Pons (tissue), 1 donor: ENCODE measurements at places on chromosomes 6 and 20.

GRCh38 chr6:170279977-170280688 is 10.7 kb downstream of the DLL1 start:
- no peak for DNase-seq

DNA sequence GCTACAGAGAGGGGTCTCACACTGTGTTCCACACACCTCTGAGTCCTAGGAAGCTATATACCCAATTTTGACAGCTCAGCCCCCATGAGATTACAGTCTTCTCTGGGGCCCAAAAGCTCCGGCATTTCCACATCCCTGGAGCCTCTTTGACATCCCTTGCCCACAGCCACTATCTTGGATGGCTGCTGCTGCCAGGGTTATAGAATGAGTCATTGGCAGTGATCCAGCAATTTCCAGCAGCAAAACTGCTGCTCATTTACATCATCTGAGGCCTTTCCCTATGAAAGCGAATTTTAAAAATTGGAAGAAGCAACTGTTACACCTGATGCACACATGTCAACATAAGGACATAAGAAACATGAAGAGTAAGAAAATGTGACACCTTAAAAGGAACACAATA is 590.7 kb downstream of the MEI4 start:
- DNase-seq = no peak

GRCh38 chr6:2196079-2196679 is 49.2 kb downstream of the GMDS start:
- DNase-seq = peak; percentile 55

- no peak for DNase-seq
Observed at GRCh38 chr20:3193806-3194616, 10.5 kb downstream of the DDRGK1 start.

DNA sequence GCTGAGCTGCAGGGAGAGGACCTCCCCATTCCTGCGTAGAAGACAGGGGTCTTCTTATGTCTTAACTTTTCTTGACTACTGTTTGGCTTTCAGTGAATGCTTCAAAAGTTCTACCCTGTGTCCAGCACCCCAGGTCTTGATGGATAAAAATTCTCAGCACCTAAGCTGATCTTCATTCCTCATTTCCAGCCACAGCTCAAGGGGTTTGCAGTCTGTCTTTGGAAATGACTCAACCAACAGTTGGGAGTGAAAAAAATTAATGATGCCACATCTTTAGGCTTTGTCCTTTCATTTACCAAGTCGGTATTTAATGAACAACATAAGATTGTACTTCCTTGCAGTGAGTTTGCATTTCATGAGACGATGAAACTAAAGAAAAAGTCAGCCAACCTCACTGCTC is 40.3 kb downstream of the PRDM1 start:
- no peak for DNase-seq

GRCh38 chr6:95777338-95777737 is 200.0 kb downstream of the MANEA start:
- DNase-seq = no peak

- no peak for DNase-seq
Observed at GRCh38 chr6:144561455-144562043, 276.4 kb downstream of the UTRN start.

DNA sequence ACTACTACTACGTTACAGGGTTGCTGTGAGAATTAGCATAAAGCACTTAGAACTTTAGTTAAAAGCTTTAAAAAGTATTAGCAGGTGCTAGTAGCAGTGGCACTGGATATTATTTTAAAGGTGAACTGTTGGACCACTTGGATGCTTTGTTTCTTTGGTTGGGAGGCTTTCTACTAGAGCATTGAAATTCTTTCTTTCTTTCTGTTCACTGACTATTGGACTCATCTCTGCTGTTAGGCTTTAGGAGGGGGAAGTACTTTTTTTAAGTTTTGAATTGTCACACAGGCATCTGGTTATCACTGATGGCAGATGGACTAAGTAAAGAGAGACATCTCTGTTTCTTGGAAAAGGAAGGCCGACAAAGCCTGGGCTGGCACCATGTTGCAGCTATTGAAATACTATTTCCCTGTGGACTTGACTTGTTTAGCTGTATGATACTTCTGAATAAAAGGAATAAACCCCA is 4.8 kb downstream of the TBPL1 start:
- DNase-seq = no peak

GRCh38 chr6:111447051-111447450 is 36.0 kb downstream of the REV3L start:
- no peak for DNase-seq

DNA sequence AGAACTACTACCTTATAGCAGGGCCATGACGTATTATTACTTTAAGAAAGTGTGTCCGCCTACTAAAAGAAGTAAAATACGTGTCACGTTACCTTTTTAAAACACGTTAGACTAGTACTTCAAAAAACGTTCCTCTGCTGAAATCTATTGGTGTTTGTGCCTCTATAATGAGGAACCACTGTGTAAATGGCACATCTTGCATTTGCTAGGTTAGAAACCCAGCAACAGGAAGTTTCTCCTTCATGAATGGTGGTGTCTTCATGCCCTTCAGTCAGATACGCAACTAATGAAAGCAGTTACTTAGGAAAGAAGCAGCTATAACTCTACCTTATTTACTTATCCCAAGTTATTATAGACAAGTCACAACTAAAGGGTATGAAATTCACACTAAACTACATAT is 343.5 kb downstream of the RNGTT start:
- DNase-seq = no peak

DNA sequence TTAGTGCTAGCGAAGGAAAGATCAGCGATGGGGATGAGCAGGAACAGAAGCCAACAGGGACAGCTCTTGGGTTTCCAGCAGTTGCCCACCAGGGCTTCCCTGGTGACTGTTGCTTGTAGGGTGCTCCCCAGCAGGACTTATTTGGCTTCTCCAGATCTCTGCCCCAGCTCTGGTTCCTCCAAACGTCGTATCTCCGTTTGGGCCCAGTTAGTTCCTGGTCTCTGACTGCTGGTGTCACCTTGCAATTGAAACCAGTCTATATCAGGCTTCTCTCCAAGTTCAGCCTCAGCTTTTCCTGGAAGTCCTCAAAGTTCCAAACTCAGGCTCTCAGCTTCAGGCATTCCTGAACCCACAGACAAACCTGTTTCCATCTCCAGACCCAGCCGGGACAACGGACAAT is 70.8 kb upstream of the NXT1 start:
- no peak for DNase-seq

- DNase-seq = no peak
Observed at GRCh38 chr6:24980507-24981385, 45.0 kb upstream of the RIPOR2 start.

DNA sequence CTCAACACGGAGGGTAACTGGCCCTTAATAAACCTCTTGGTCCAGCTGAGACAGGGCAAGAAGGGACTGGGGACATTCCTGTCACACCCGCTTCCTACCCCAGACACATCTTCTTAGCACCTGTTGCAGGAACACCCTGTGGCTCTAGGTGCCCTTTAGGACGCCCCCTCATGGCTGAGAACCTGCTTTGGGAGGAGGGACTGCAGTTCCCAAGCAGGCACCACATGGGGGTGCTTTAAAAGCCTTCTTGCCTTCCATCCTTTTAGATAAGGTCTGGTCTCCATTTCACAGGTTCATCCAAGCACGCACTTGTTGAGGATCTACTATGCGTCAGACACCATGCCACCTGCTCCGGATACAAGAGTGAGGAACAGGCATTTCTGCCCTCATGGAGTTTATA is 26.6 kb downstream of the NSFL1C start:
- no peak for DNase-seq

DNA sequence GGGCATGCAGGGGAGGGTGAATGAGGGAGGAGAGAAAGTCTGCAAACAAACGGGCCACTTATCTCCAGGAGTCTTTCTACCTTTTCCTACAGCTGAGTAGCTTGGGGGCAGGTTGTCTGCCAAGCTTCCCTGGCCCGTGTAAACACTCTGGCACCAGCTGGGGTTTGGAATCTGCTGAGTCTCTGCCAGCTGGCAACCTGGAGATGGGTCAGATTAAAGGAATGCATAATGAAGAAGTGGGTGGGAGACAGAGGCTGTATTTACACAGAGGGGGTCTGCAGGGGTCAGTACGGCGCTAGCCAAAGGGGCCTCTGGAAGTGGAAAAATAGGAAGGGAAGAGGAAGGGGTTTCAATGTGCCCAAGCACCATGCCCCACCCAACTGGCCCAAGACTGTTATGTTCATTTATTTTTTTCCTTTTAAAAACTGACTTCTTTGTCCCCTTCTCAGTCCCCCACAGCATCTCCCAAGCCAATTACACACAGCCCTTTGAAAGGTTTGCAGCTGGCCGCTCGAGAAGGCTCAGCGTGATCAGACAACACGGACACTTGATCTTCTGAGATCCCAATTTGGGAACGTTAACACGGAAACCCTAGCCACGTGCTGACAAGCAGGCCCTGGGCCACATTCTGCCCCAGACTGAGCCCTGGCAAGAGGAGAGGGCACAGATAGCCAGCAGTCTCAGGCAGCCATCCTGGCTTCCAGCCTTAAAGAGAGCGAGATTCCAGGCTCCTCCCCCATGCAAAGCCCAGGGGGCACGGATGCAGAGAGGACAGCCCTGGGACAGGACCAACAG is 25.2 kb downstream of the TRAM2 start:
- peak; percentile 42 for DNase-seq

DNA sequence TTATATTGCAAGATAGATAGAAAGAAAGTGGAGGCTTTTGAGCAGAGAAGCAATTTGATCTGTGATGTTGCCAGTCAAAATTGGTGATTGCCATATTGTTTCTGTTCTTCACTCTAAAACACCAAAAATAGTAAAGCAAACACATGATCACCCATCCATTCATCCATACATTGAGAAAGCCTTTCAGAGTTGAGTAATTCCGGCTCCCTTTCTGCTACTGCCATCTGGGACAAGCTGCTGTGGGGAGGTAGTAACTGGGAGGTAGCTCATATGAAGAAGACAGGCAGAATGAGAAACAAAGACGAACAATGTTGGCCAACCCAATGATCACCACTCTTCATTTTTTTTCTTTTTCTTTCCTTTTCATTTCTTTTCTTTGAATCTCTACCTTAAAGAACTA is 51.1 kb upstream of the HBS1L start:
- no peak for DNase-seq
